ENCODE measurements at places on chromosomes 5 and 9.
A peak's percentile ranks its signal among the peaks of the same experiment; 100 is the strongest.

- DNase-seq: no peak
These were observed 83.6 kb downstream of the NTNG2 start for GRCh38 chr9:132245465-132245864.

DNA sequence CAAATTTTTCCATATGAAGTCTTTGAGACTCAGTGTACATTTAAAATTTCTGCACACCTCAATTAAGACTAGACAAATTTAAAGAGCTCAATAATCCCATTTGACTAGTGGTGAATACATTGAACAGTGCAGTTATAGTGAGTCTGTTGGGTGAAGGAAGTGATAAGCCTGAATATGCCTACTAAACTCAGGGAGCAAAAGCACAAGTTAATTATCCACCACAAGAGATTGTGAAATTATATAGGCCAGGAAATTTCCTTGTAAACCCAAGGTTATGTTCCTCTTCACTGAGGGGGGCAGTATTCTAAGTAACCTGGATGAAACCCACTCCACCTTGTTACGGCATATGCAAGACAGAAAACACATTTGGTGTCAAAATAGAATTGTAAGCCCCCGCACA, 612.9 kb upstream of the DAB2 start:
- DNase-seq: no peak

DNA sequence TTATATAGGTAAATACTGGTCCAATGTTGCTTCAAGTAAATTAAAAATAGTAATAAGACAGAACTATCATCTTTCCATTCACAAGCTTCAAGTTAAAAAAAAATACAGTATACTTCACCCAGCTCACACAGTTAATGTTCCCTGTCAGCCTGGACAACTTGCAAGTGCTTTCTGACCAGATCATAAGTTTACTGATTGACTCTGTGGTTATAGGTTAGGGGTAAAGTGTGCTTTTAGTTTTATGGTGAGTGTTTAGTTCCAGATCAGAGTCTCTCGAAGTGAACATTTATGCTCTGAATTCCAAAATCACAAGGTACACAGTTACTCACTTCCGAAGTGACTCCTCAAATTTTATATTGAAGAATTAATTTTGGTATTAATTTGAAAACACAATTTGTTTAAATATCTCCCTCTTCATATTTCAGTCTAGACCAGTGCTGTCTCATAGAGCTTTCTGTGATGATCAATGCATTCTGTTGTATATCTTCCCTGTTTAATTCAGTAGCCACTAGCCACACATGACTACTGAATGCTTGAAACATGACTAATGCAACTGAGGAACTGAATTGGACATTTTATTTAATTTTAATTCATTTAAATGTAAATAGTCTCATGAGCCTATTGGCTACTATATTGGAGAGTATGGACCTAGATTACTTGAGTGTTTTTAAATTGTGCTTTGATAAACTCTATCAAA, 90.7 kb downstream of the MEF2C start:
- no peak for DNase-seq

GRCh38 chr9:120935383-120935857, 8.8 kb upstream of the TRAF1 start:
- DNase-seq: peak; percentile 95

DNA sequence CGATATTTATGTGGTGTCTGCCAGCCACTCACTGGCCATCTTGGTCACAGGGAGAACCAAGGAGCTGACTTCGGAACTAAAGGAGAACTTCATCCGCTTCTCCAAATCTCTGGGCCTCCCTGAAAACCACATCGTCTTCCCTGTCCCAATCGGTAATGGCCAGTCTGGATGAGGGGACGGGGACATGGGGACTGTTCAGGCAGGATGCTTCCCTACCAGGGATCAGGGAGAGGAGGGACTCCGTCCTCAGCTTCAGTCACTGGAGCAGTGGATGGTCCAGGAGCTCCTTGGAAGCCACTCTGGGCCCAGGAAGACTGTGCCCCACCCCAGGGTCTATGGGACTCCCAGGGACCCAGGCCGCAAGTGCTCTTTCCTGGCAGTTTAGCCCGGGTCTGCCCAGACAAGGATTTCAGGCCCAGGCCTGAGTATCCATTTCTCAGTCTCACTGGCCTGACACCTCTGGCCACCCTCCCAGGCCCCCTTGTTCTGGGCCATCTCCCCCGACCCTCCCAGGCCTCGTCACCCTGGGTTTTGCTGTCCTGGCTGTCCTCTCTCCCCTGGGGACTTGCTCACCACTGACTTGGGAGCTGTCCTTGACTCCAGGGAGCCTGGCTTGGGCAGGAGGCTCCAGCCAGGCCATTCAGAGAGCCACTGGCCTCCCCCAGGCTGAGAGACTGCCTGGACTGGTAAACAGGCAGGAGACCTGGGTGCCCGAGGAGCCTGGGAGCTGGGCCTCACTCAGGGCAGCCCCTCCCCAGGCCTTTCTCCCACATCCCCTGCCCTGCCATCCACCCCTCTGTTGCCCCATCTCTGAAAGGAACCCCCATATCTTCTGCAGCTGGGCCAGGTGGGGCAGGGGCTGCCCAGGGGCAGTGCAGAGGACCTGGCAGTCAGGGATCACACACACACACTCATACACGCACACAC, 3.1 kb downstream of the LCN2 start:
- DNase-seq: no peak

DNA sequence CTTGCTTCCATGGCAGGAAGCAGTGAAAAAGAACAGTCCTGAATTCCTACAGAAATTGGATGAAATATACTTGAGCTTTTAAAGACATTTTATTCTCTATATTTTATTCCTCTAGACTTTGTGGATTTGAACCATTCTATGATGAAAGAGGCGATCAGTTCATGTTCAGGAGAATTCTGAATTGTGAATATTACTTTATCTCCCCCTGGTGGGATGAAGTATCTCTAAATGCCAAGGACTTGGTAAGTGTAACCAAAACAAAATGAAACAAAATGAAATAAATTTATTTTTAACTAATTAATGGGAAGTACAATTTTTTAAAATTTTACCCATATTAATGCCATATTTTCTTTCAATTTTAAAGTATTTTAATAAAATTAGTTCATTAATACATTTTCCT, 34.1 kb downstream of the STARD4 start:
- no peak for DNase-seq

- no peak for DNase-seq
These were observed 143.3 kb downstream of the RAPGEF6 start for GRCh38 chr5:131491749-131492148.

GRCh38 chr5:102796009-102796408, 40.9 kb downstream of the PAM start:
- no peak for DNase-seq

DNA sequence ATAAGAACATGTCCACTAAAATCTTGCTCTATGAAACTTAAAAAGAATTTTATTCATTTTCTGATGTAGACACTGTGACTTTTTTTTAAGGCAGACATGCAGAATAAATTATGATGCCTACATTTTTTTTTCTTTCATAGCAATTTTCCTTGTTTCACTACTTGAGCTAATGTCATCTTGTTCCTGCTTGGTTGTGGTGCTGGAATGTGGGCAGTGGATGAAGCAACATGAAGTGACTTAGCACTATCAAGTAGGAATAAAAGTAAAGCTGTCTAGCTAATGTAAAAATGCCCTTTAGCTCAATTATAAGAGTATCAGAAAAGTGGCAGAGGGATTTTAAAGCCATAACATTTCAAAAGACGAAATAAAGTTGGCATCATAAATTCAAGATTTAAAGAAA, 191.0 kb downstream of the ADAMTS6 start:
- no peak for DNase-seq

DNA sequence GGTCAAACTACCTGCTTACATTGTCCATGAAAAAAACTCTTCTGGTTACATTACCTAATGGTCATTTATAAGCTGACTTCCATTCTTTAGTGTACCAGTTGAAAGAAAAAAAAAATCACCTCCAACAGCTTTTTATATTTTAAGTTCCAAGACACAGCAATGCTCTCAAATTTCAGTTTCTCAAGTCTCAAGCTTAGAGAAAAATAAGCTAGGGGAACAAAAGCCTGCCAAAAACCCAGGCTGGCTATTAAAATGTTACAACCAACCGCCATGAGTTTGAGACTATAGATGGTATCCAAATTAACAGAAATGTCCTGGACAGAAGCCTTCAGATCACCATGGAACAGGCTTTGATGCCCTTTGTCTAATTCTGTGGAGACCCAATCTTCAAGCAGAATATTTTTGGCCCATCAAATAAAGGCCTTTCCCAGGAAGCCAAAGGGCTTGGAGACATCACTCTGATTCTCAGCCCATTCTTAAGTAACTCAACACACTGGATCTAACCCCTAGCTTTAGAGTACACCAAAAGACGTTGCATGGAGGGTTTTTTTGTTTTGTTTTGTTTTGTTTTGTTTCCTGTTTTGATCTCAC, 343.7 kb downstream of the GLIS3 start:
- DNase-seq: no peak

GRCh38 chr5:126094991-126095390, 328.2 kb upstream of the GRAMD2B start:
- DNase-seq: no peak

DNA sequence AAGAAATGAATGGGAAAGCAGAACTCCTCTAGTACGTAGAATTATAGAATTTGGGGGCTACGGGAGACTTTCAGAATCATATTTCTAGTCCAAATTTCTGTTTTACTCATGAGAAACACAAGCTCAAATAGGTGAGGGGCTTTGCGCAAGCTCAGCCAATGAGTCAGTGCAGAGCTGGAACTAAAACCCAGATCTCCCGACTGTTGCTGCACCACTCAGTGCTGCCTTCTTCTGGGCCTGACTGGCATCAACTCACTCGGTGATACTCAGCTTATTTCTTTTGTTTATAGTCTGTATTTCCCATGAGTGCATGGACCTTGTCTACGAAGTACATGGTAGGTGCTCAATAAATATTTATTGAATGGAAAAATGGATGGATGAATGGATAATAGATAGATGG, 280.2 kb downstream of the CDK5RAP2 start:
- DNase-seq: no peak

GRCh38 chr5:119290161-119290569, 65.7 kb upstream of the TNFAIP8 start:
- DNase-seq: no peak

GRCh38 chr9:114238891-114239875, 83.7 kb upstream of the ORM1 start:
- peak; percentile 54 for DNase-seq

GRCh38 chr9:124834591-124834990, 18.7 kb upstream of the WDR38 start:
- DNase-seq: peak; percentile 63

DNA sequence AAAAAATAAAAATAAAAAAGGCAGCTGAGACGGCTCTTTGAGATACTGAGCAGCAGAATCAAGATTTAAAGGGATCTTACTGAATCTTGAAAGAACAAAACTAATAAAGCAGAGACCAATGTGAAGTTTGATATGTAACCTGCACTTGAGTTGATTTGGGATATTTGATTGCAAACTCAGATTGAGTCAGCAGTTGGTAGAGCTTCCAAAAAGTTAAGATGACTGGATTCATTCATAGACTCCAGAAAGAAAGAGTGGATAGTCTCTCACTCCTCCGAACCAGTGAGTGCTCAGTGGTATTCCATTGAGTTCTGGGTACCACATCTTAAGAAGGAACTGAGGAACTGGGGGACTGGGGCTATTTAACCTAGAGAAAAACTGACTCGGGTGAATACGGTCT, 52.7 kb upstream of the TESK1 start:
- no peak for DNase-seq

GRCh38 chr5:83721953-83722901, 1.6 kb upstream of the HAPLN1 start:
- DNase-seq: peak; percentile 82

- DNase-seq: no peak
These were observed 11.1 kb downstream of the DOLK start for GRCh38 chr9:128936171-128936865.

GRCh38 chr5:174097486-174098185, 52.1 kb downstream of the NSG2 start:
- no peak for DNase-seq

GRCh38 chr9:134983074-134983473, 65.4 kb upstream of the FCN1 start:
- peak; percentile 59 for DNase-seq

Measured in sciatic nerve (tissue), 2 donors.